Stimulated activated CD4-positive, alpha-beta T cell treated with anti-CD3 and anti-CD28 coated beads, Interleukin-1b, Interleukin-23, amount 100 ng/mL, for 1 hour (primary cell): ENCODE measurements at places on chromosomes 1 and 21.

DNA sequence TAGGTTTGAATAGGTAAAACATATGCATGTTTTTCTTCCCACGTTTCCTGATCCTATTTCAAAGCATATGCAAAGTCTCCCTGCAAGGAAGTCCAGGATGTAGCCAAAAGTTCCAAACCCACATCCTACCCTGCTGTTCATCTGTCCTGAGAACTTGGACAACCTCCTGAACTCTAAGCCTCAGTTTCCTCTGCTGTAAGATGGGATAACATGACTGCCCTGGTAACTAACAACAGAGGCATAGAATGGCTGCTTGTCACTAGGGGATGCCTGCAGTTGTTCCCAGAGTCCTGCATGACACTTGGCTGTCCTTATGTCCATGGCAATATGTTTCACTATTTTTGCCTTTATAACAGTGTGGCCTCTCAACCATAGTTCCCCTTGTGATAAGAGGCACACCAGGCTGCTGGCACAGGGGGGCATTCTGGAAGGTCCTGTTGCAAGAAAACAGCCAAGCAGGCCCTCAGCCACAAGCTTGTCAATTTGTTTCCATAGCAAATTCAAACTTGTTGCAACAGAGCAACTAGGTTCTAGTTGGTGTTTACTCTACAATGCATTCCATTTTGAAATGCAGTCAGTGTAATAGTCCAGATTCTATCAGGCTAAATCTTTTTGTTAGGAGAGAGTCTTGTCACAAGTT lies 1.5 kb upstream of the HDGF start:
- DNase-seq, result no peak

DNA sequence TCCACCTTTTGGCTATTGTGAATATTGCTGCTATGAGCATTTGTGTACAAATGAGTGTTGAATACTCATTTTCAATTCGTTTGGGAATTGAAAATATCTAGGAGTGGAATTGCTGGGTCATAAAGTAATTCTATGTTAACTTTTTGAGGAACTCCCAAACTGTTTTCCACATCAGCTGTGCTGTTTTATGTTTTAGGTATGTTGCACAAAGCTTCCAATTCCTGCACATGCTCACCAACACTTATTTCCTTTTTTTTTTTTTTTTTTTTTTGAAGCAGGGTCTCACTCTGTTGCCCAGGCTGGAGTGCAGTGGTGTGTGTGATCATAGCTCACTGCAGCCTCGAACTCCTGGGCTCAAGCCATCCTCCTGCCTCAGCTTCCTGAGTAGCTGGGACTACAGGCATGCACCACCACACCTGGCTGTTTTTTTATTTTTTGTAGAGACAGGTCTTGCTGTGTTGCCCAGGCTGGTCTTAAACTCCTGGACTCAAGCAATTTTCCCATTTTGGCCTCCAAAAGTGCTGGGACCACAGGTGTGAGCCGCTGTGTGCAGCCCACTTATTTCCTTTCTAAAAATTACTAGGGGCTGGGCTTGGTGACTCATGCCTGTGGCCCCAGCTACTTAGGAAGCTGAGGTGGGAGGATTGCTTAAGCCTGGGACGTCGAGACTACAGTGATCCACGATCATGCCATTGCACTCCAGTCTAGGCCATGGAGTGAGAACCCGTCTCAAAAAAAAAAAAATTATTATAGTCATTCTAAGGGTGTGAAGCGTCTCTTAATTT lies 33.4 kb downstream of the TMCC2 start:
- no peak for DNase-seq

DNA sequence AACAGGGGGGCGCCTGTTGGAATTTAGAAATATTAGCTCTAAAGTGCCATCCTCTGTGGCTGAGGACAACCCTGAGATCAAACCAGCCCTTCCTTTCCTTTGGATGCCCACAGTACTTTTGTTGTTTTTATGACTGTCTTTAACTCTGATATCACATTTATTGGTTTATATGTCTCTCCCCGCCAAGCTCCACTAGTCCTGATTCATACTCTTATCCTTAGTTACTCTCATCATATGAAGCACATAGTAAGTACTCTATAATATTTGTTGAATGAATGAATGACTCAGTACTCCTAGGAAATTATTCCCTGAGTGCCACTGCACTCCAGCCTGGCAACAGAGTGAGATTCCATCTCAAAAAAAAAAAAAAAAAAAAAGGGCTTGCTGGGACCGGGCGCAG lies 22.6 kb upstream of the NRDC start:
- DNase-seq, result no peak

- no peak for DNase-seq
These were observed 42.0 kb downstream of the S1PR1 start for GRCh38 chr1:101278845-101279244.

- DNase-seq, result no peak
These were observed 103.9 kb downstream of the EBNA1BP2 start for GRCh38 chr1:43067977-43068751.

- DNase-seq, result no peak
These were observed 71.9 kb downstream of the NTMT2 start for GRCh38 chr1:170217517-170218256.

GRCh38 chr1:182303778-182304177 lies 87.8 kb downstream of the GLUL start:
- DNase-seq, result no peak
